HFFc6 (cell line): ENCODE measurements at places on chromosomes 6 and 20.

DNA sequence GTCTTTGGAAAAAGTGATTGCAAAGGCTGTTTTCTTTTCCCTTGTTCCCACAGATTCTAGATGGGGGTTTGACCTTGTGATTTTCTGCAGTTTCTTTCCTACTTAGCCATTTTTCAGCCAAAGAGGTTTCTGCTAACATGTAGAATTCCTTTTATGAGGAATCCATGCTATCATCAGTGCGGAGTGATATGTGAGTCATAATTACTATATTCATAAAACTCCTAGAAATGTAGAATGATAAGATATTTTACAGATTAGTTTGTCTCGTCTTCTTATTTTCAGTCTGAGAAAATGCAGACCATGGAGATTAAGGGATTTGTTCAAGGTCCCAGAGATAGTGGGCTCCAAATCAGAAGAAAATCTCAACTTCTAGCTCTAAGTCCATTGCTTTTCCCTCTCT is 98.6 kb downstream of the KCNQ5 start:
- DNase-seq: peak; percentile 36

DNA sequence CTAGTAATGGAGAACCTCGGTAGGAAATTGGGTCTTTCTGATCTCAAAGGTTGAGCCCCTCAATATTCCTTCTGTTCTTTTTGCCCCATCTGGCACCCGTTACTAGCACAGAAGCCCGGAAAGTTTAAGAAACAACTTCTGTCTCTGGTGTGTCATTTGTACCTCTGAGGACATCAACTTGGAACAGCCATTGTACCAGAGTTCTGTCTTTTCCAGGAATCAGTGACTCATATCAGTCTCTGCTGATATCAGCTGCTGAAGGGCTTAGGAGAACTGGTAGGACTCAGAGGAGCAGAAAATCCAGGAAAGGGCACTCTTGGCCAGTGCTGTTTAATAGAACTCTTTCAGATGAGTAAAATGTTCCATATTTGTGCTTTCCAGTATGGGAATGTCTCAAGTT is 78.3 kb upstream of the CHD6 start:
- DNase-seq: peak; percentile 14

DNA sequence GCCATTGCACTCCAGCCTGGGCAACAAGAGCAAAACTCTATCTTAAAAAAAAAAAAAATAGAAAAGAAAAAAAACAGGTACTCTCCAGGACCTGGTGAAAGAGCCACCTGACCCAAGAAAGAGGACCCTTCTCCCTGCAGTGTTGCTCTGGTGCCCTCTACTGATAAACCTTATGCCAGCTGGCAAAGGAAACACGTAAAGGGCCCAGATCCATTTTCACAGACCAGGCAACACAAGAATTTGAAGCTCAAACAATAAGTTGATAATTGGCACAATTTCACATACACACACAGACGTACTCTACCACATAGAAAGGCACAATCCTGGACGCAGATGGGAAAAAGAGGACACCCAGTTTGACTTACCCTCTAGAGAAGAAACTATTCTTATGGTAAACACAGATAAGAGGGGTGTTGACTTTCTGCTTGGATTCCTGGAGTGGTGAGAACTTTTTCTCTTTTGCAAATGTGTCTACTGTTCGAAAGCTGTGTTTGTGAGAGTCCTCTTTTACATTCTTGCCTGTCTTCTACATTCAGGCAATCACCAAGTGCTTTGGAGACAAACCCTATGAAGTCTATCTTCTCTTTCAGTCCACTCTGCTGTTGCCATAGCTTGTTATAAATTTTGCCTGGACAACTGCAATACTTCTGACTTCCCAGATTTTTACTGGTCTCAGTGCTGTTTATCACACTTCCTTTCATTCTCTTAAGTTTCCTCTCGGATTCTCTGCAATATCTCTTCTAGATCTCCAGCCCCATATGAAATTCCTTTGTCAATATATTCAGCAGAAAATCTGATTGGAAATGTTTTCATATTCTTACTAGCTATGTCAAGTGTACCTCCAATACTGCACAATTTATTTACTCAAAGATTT is 6.4 kb upstream of the SNRPB start:
- DNase-seq: no peak

DNA sequence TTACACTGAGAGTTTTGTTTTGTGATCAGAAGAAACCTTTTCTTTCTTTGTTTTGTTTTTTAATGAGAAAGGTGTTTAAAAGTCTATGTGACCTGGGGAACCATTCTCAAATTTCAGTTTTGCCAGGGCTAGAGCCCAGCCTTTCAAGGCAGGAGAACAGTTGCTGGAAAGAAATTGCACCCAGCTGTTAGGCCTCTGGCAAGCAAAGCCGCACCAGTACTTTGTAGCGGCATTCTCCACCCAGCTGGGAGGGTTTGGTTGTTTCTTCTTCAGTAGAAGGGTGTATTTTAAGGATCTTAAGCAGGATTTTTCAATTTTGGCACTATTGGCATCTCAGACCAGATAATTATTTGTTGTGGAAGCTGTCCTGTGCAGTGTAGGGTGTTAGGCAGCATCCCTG is 16.6 kb upstream of the MAPK13 start:
- no peak for DNase-seq

DNA sequence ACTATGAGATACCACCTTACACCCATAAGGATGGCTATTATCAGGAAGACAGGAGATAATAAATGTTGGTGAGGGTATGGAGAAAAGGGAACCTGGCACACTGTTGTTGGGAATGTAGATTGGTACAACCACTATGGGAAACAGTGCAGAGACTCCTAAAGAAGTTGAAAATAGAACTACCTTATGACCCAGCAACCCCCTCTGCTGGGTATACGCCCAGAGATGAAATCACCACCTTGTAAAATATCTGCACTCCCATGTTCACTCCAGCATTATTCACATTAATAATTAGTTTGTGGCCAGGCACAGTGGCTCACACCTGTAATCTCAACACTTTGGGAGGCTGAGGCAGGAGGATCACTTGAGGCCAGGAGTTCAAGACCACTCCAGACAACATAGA is 26.8 kb downstream of the ZBTB9 start:
- DNase-seq: no peak

GRCh38 chr6:16318538-16318937 is 80.2 kb downstream of the GMPR start:
- DNase-seq: peak; percentile 85
